ENCODE measurements at places on chromosomes 6 and 20. TPM values are rescaled to one million over a fixed set of nuclear protein-coding genes. Genes with fewer than 3 reads are reported as not detected.

Gene TRIM15
- not detected for total RNA-seq

Gene VSTM2L
- 120 TPM for total RNA-seq

Gene SLC52A3
- 0.65 TPM for total RNA-seq

- DNase-seq, result no peak
Measured at GRCh38 chr6:26604026-26604425, 7.3 kb downstream of the ABT1 start.

DNA sequence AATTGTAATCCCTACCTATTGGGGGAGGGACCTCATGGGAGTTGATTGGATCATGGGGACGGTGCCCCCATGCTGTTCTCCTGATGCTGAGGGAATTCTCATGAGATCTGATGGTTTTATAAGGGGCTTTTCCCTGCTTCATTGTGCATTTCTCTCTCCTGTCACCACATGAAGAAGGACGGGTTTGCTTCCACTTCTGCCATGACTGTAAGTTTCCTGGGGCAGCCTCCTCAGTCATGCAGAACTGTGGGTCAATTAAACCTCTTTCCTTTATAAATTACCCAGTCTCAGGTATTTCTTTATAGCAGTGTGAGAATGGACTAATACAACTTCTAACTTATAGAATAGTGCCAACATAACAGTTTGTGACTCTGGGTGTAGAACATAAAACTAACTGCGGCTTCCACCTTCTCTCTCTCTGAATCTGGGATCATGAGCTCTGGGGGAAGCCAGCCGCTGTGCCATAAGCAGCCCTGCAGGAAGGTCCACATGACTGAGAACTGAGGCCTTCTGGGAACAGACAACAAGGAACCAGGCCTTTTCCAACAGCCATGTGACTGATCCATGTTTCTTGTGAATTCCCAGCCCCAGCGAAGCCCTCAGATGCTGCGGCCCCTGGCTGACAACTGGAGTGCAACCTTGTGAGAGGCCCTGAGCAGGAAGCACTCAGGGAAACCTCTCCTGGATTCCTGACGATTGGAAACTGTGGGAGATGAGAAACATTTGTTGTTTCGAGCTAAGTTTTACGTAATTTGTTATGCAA, 3.4 kb upstream of the HLA-A start:
- no peak for DNase-seq

Gene BEND3
- total RNA-seq, result 0.94 TPM

GRCh38 chr6:28206928-28207509, 18.1 kb upstream of the ZSCAN9 start:
- DNase-seq, result no peak

Gene EFCAB8
- total RNA-seq, result not detected

DNA sequence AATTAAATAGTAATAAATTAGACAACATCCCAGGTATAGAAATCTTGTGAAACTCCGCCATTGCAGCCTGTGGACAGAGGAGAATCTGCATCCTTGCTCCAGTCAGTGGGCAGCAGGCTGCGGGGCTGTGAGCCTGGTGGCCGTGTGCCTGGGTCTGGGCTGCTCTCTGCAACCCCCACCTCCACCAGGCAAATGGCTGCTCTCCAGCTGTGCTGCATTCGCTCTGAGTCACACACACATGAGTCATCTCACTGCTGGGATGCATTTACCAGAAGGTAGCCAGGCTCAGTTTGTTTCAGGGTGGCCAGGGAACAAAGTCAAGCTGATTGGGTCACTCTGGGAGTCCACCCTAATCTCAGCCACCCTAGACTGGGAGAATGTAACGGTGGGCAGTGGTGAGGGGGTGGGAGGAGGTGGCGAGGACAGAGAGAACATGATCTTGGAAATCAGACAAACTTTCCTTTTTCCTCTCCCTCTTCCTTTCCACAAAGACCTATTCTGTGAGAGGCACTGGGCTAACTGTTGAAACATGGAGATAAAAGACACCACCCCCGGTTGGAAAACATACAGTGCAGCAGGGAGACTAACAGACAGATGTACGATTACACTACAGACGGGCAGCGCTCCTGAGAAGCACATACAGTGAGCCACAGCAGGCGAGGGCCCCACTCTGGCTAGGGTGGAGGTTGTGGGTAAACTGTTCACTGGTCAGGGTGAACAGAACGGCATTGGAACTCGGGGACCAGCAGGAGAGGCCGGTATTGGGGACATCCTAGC, 59.2 kb downstream of the TRAM2 start:
- peak; percentile 94 for DNase-seq

- DNase-seq, result no peak
Measured at GRCh38 chr6:106119546-106119945, 33.4 kb downstream of the PRDM1 start.

- no peak for DNase-seq
Measured at GRCh38 chr6:131059486-131059885, 3.6 kb downstream of the EPB41L2 start.
